ENCODE measurements at places on chromosomes 5 and 9.

- no peaks in the 10 kb centered on the region for H3K36me3 ChIP-seq
- H3K27ac ChIP-seq, result no peak overlapping the region
- no peak for DNase-seq
- no peak overlapping the region for H3K4me3 ChIP-seq
- H3K4me1 ChIP-seq, result no peaks in the 10 kb centered on the region
Measured at GRCh38 chr9:73230251-73230650, 78.6 kb downstream of the ANXA1 start.

DNA sequence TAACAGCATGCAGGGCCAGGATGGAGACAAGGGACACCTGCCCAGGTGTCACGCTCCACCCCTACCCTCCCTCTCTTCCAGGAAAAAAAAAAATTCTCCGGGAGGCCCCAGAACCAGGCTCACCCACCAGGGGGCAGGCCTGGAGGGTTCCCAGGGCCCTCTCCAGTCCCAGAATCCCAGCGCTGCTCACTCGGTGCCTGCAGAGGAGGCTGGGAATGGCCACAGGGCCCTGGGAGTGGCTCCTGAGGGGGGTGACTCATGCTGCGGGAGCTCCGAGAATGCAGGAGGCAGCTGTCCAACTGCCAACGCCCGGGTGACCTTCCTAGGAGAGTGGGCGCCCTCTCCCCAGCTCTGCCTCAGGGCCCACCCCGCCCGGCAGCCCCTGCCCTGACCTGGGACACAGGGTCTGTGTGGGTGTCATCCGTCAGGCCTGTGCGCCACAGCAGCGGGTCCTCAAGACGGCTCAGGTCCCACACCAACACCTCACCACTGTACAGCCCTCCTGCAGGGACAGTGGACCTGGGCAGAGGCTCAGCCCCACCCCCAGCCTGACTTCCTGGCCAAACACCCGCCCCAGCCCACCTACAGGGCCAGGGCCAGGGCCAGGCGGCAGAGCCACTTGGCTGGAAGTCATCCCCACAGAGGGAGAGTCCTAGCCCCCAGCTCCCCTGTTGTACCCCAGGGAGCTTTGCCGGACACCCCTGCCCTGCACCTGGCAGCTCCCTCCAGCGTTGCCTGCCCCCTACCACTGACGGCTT is 21.2 kb downstream of the DYNC2I2 start:
- H3K27ac ChIP-seq, result peak overlapping the region; percentile 97
- peak overlapping the region; percentile 44 for H3K4me3 ChIP-seq
- H3K36me3 ChIP-seq, result peaks cover 68% of the 10 kb centered on the region
- peak; percentile 95 for DNase-seq
- peaks cover 34% of the 10 kb centered on the region for H3K4me1 ChIP-seq

DNA sequence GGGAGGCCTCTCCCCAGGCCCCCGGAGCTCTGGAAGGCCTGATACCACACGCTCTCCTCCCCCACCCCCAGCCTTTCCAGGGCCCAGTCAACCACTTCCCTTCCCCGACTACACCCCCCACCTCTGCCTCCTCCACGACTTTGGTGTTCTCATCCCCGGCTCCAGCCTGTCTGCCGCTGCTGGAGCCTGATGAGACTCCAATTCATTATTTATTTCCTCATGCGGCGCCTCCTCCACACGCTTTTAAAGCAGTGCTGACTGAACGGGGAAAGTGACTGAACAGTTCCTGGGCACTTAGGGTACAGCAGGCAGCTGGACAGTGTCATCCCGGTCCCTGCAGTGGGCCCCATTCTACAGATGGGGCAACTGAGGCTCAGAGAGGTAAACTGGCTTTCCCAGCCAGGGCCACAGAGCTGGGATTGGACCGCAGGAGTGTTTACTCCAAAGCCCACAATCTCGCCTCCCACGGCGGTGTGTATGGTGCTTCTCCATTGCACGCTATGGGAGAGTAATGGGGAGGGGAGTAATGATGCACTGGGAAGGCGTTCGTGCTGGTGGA is 15.9 kb upstream of the RPL26L1 start:
- H3K36me3 ChIP-seq, result peaks cover 76% of the 10 kb centered on the region
- DNase-seq, result no peak
- H3K27ac ChIP-seq, result peak overlapping the region; percentile 41
- H3K4me3 ChIP-seq, result no peak overlapping the region
- H3K4me1 ChIP-seq, result peaks cover 14% of the 10 kb centered on the region

DNA sequence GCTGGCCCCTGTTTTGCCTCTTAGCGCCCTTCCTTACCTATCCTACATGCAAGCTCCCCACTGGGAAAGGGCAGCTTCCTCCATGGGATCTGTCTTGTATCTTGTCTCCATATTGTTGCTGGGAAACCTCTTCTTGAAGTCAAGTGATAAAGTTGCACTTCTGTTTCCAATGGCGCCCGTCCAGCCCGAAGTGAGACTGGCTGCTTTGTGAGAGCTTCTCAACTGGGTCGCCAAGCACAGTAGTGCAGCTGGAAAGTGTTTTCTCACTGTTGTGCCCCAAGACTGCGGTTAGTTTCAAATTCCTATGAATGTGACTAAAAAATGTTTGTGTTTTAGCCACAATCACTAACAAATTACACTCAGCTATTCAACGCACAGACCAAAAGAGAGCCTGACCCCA is 506.6 kb upstream of the MPDZ start:
- no peak overlapping the region for H3K4me3 ChIP-seq
- no peaks in the 10 kb centered on the region for H3K36me3 ChIP-seq
- H3K4me1 ChIP-seq, result peaks cover 6% of the 10 kb centered on the region
- H3K27me3 ChIP-seq, result no peaks in the 10 kb centered on the region
- no peak overlapping the region for H3K27ac ChIP-seq

DNA sequence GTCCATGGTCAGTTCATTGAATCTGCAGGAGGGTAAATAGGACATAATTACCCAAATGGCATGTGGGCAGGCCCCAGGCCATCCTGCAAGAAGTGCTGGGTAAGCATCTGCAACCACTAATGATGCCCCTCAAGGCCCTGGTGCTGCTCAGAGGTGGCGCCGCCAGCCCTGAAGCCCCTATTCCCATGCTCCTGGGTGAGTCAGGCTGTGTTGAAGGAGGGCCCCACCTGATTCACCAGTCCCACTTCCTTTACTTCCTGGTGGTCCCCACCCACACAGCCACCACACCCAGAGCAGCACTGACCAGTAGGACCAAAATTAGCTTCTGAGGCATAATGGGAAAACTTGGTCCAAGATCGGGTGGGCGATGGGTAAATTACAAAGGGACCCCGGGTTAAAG is 120.4 kb upstream of the SPRY4 start:
- H3K4me3 ChIP-seq, result no peak overlapping the region
- DNase-seq, result no peak

- no peaks in the 10 kb centered on the region for H3K4me1 ChIP-seq
- no peaks in the 10 kb centered on the region for H3K27me3 ChIP-seq
- H3K27ac ChIP-seq, result no peak overlapping the region
- no peak for DNase-seq
Measured at GRCh38 chr5:158990979-158991775, 108.5 kb downstream of the EBF1 start.

- DNase-seq, result no peak
- no peak overlapping the region for H3K27ac ChIP-seq
Measured at GRCh38 chr5:152456815-152457443, 51.9 kb upstream of the NMUR2 start.

DNA sequence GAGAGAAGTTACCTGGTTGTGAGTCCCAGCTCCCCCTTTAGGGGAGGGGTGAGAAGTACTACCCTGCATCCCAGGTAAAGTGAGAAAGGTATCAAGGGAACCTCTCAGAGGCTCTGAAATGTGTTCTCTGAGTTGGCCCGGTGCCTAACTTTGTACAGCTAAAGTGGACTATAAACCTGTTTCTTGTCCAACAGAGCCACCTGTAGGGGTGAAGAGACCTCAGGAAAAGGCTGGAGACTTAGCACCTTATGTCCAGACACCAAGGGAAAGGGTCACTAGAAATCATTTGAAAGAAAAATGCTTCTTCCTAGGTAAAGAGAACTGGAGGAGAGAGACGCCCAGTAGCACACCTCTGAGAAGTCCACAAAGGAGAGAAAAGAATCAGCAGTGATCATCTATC is 108.3 kb upstream of the KIF2A start:
- DNase-seq, result no peak
- H3K4me1 ChIP-seq, result no peaks in the 10 kb centered on the region
- no peaks in the 10 kb centered on the region for H3K27me3 ChIP-seq
- no peaks in the 10 kb centered on the region for H3K36me3 ChIP-seq

- peaks cover 51% of the 10 kb centered on the region for H3K27me3 ChIP-seq
- no peaks in the 10 kb centered on the region for H3K36me3 ChIP-seq
- no peak within 1 kb of the TSS for H3K27ac ChIP-seq
- no peak for DNase-seq
- H3K4me3 ChIP-seq, result peak within 1 kb of the TSS; percentile 39
- H3K4me1 ChIP-seq, result peaks cover 5% of the 10 kb centered on the region
Measured at GRCh38 chr5:6448622-6449464, at the start of gene UBE2QL1. TSS of gene UBE2QL1 (plus strand) at chr5:6448859. CDS start at chr5:6448894, 35 bp downstream.

- H3K27ac ChIP-seq, result no peak overlapping the region
- DNase-seq, result no peak
Measured at GRCh38 chr5:39639618-39640089, 214.9 kb upstream of the DAB2 start.

DNA sequence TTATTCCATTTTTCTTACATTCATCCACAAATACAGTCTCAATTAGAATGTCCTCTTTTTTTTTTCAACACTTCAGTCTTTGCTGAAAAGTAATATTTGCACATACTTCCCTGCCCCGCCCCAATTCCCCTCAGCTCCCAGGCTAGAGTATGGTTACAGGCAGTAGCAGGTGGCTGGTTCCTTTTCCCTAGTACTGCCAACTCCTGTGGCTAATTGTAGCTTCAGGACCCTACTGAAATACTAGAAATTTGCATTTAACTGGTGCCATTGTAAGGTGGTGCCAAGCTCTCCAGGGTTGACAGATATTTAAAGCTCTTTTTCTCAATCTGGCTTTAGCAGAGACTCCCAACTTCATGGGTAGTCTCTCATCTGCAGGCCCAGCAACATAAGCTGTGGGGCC is 80.3 kb downstream of the FAM81B start:
- no peak overlapping the region for H3K4me3 ChIP-seq
- peaks cover 49% of the 10 kb centered on the region for H3K36me3 ChIP-seq
- DNase-seq, result peak; percentile 53
- peaks cover 6% of the 10 kb centered on the region for H3K4me1 ChIP-seq
- H3K27me3 ChIP-seq, result no peaks in the 10 kb centered on the region

DNA sequence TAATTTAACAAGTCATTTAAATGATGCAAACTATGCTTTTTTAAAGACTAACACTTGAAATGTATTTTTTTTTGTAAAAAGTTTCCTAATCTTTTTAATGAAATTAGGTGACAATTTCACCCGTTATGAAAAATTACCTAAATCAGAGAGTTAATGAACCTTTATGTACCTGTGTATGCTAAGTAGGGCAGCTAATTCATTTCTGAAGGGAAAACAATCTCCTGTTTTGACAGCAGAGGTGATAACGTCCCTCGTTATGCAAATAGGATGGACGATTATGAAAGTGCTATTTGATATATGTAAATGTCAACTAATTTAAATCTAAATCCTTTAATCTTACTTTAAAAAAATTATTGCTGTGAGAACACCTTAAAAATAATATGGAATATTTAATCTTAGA is 58.8 kb downstream of the MEF2C start:
- peaks cover 7% of the 10 kb centered on the region for H3K36me3 ChIP-seq
- H3K27ac ChIP-seq, result peak overlapping the region; percentile 55
- H3K4me3 ChIP-seq, result no peak overlapping the region
- no peak for DNase-seq
- H3K27me3 ChIP-seq, result no peaks in the 10 kb centered on the region
- peaks cover 51% of the 10 kb centered on the region for H3K4me1 ChIP-seq

GRCh38 chr5:73749485-73750270 is 123.7 kb downstream of the ARHGEF28 start:
- no peaks in the 10 kb centered on the region for H3K36me3 ChIP-seq
- H3K4me3 ChIP-seq, result no peak overlapping the region
- H3K27ac ChIP-seq, result peak overlapping the region; percentile 46

GRCh38 chr5:65612298-65612907 is 11.7 kb downstream of the TRIM23 start:
- no peak overlapping the region for H3K4me3 ChIP-seq
- H3K4me1 ChIP-seq, result no peaks in the 10 kb centered on the region
- peaks cover 95% of the 10 kb centered on the region for H3K36me3 ChIP-seq
- no peak overlapping the region for H3K27ac ChIP-seq
- DNase-seq, result no peak
- H3K27me3 ChIP-seq, result no peaks in the 10 kb centered on the region

GRCh38 chr5:116652196-116652729 is 77.6 kb upstream of the SEMA6A start:
- DNase-seq, result no peak
- H3K4me3 ChIP-seq, result no peak overlapping the region
- no peaks in the 10 kb centered on the region for H3K4me1 ChIP-seq
- H3K27me3 ChIP-seq, result no peaks in the 10 kb centered on the region
- H3K36me3 ChIP-seq, result no peaks in the 10 kb centered on the region

GRCh38 chr5:22889720-22890119 is 36.6 kb upstream of the CDH12 start:
- no peaks in the 10 kb centered on the region for H3K36me3 ChIP-seq
- no peak overlapping the region for H3K27ac ChIP-seq
- no peaks in the 10 kb centered on the region for H3K27me3 ChIP-seq
- no peak for DNase-seq

DNA sequence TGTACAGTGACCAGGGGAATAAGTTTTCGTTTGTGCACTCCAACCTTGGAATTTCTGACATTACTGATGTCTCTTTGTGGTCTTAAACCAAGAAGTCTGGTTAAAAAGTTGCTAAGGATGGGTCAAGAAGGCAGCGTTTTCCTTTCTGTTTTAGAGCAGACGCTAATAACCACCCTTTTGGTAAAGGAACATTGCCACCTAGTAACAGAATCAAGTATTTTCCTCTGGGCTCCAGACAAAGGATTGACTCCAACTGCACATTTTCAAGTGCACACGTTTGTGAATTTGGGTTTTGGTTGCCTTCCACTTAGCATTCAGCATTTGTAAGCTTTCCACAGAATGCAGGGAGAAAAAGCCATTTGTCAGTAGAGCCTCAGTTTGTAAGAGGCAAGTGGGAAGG is 22.2 kb upstream of the CEP78 start:
- no peaks in the 10 kb centered on the region for H3K4me1 ChIP-seq
- no peak for DNase-seq
- no peak overlapping the region for H3K4me3 ChIP-seq

GRCh38 chr5:68528821-68529273 is 313.3 kb downstream of the PIK3R1 start:
- peaks cover 13% of the 10 kb centered on the region for H3K4me1 ChIP-seq
- no peaks in the 10 kb centered on the region for H3K36me3 ChIP-seq
- H3K27me3 ChIP-seq, result no peaks in the 10 kb centered on the region

DNA sequence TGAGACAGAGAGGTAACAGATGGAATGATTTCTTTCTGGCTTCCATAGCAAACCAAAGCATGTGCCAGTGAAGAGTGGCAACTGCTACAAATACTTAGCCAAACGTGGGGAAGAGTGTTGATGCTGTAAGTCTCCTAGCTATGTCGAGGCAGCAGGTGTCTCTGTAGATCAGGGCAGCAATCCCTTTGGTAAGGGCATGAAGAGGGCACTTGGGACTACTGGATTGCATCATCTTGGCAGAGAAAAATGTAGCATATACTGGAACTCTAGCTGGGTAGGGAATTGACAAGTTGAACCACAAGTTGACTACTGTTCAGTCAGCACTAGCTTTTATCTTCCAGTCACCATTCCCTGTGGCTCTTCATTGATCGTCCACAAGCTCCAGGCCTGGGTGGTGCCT is 75.8 kb downstream of the GHR start:
- no peak overlapping the region for H3K27ac ChIP-seq
- DNase-seq, result no peak
- H3K36me3 ChIP-seq, result no peaks in the 10 kb centered on the region

- no peak overlapping the region for H3K27ac ChIP-seq
- no peaks in the 10 kb centered on the region for H3K36me3 ChIP-seq
- DNase-seq, result peak; percentile 34
Measured at GRCh38 chr9:135243201-135244190, 156.0 kb downstream of the OLFM1 start.
